Dorsolateral prefrontal cortex (tissue), 122 donors: ENCODE measurements at places on chromosomes 1 and 21.

- no peak for DNase-seq
Measured at GRCh38 chr1:59045137-59045536, 251.8 kb upstream of the FGGY start.

- DNase-seq: no peak
Measured at GRCh38 chr1:201053155-201053860, 29.8 kb upstream of the KIF21B start.

GRCh38 chr1:75034376-75034775 lies 99.8 kb upstream of the LHX8 start:
- no peak for DNase-seq

DNA sequence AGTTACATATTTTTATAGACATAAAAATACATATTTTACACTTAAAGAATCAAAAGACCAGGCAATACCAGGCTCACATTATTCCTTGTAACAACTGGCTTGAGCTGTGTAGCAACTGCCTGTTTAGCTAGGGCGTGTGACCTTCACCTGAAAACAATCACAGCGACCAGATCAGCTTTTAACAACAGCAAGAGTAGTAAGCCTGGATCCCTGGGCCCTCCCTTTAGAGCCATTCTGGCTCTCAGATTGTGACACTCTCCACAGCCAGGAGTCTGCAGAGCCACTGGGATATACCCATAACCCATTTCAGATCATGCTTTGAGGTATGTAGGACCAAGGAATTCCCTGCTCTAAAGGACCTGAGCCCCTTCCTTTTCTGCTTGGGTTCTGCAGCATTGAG lies 29.4 kb upstream of the GNG4 start:
- no peak for DNase-seq

GRCh38 chr1:223486366-223486765 lies 93.2 kb downstream of the CCDC185 start:
- DNase-seq: no peak

DNA sequence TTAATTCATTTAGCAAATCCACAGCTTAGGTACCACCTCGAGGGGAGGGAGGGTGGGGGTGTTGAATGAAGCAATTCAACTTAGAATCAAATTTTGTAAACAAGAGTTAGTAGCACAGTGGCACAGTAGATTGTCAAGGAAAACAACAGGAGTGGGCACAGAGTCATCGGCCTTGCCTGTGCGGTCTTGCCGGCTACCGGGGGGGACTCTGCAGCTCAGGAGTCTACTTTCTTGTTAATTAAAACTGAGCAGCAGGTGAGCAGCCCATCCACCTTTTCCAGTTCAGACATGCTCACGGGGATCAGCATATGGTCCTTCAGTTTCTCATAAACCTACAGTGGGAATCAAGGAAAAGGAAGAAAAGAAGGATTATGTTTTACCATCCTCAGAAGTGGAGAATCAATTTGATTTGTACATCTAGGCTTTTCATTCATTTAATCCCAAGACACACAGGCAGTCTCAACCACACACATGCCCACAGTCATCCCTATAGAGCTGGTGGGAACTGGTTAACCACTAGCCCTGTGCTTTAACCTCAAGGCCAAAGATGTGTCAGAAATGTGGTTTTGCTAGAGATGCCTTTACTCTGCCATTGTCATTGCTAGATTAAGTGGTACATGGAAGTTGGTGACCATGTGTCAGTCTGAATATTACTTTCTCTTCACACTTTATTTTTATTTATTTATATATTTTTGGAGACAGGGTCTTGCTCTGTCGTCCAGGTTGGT lies 45.0 kb upstream of the BCL10 start:
- no peak for DNase-seq
